RPMI7951 (cell line): ENCODE measurements at places on chromosomes 16 and 17. TPM values are rescaled to one million over a fixed set of nuclear protein-coding genes. Genes with fewer than 3 reads are reported as not detected.

The DNAAF8 gene
- 0.36 and 0.49 TPM in 2 replicates for total RNA-seq

The PRAC1 gene
- not detected in 2 replicates for total RNA-seq

The IRX5 gene
- 4.0 and 4.3 TPM in 2 replicates for total RNA-seq

The PDILT gene
- not detected in 2 replicates for total RNA-seq

The C17orf78 gene
- total RNA-seq = not detected in 2 replicates

The LRRC37A gene
- 0.20 and 0.36 TPM in 2 replicates for total RNA-seq

The IRX3 gene
- total RNA-seq = 7.7 and 15.1 TPM in 2 replicates

The SOST gene
- not detected in 2 replicates for total RNA-seq

The KRTAP4-9 gene
- not detected in 2 replicates for total RNA-seq

The BOLA2 gene
- 19.3 and 23.2 TPM in 2 replicates for total RNA-seq

The CEP295NL gene
- 0.49 TPM in 1 of 2 replicates, not detected in the other for total RNA-seq

The NFAT5 gene
- 10.7 and 11.9 TPM in 2 replicates for total RNA-seq

The NPB gene
- total RNA-seq = 3.7 and 3.9 TPM in 2 replicates

GRCh38 chr17:4194796-4195195 is 51.8 kb downstream of the CYB5D2 start:
- DNase-seq = no peak

GRCh38 chr16:48318630-48319029 is 66.6 kb downstream of the SIAH1 start:
- DNase-seq = peak; percentile 73

GRCh38 chr17:69734656-69735055 is 320.2 kb downstream of the MAP2K6 start:
- no peak for DNase-seq

DNA sequence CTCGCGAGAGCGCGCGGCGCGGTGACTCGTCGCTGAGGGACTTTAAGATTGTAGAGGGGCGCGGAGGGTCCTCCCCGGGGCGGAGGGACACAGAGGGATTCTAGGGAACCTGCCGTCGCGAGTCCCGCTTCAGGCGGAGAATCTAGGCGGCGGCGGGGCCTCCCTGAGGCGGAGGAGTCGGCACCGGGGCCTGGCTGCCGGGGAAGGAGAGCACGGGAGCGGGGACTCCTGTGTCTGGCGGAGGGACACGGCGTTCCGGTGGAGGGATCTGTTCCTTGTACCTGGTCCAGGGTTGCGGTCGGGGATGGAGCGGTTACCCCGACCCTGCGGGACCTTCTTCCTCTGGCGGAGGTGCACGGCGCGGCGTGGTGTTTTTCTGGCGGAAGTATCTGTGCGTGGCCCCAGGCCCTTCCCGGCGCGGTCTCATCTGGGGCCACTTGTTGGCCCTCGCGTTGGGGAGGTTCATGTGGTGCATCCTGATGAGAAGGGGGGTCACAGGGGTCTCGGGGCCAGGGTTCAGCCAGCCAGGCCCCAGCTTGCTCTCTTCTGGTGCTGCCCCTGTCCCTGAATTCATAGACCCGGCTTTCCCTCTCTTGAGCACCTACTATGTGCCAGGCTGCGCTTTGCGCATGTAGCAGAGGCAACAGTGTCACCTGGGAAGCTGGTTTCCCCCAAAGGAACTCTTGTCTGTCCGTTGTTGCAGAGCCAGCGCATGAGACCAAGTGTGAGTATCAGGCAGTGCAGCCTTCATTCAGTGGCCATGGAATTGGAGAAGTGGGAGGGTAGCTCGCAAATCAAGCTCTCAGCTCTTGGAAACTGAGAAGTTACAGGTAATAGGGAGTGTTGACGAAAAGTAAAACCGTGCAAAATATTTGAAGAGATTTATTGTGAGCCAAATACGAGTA is 563 bp upstream of the ZKSCAN2 start:
- peak; percentile 80 for DNase-seq

DNA sequence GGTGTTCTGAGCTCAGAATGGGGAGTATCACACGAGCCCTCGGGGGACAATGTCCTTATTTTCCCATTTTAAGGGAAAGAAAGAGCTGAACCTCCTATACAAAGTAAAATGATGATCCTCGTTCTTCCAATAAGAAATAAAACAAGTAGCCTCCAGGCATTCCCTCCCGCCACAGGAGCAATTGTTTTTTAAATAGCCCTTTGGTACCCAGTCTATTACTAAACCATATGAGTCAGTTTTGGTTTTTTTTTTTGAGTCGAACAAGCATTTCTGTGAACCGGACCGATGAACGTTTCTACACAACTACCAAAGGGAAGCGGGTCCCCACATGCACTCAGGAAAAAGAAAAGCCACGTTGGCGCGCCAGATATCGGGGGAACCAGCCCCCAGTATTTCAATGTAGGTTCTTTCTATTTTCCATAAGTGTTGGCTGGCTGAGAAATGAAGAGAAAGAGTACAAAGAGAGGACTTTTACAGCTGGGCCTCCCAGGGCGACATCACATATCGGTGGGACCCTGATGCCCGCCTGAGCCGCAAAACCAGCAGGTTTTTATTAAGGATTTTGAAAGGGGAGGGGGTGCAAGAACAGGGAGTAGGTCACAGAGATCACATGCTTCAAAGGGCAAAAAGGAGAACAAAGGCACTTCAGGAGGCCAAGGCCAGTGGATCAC is 3.8 kb upstream of the DCXR start:
- peak; percentile 40 for DNase-seq

DNA sequence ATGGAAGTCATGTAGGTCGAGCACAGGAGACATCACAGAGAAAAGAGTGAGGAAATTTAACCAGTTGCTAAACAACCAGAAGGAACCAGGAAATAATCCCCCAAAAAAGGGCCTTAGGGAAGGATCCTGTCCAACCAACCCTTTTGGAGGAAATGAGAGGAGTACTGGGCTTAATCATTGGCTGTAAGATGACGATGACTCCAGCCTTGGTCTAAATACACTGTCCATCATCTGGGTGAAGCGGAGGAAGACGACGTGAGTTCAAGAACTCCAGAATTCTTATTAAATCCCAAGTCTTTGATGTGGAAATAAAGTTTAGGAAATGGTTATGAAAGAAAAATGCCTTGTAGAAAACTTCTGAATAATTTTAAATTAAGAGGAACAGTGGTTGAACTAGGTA is 11.5 kb upstream of the ALOX15 start:
- no peak for DNase-seq

DNA sequence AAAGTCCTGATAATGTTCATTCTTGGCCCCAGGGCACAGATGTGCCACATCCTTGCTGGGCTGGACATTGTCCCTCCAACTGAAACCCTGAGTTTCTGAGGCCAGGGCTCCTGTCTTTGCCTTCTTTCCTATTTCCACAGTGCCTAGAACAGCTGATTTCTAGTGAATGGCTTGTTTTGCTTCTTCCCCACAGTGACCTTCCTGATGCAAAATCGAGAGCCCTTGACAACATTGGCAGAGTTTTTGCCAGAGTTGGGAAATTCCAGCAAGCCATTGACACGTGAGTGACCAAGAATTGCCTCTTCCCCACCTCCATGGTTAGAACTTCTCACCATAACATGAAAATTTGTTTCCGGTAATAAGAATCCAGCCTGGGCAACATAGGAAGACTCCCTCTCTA is 14.5 kb downstream of the ODAD4 start:
- DNase-seq = no peak

DNA sequence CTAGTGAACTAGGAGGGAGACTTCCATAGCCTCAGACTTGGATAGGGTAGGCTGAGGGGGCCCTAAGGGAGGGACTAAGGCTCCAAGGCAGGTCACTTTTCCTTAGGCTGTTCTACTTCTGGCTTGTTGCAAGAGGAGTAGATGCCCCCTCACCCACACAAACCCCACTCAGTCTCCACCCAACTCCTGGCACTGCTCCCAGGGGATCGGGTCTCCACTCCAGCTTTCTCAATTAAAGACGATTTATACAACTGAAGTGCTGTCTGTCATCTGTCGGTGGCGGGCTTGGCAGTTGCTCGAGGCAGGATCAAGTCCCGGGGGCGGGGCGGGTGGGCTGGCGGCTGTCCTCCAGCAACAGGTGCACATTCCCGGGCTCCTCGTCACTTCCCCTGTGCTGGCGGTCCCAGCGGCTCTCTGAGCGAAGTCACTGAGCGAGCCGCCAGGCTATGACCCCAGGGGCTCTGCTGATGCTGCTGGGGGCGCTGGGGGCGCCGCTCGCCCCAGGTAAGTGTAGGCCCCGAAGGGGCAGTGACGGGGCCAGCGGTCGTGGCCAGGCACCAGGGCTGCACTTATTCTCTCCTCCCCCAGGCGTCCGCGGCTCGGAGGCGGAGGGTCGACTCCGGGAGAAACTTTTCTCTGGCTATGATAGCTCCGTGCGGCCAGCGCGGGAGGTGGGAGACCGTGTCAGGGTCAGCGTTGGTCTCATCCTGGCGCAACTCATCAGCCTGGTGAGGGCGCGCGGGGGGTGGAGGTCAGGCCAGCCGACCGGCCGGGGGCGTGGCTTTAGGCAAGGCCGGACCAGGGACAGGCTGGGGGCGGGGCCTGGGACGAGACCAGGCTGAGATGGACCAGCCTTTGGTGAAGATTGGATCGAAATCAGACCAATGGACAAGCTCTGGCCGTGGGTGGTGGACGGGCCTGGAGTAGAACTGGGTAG is at the start of gene CHRNB1:
TSS of gene CHRNB1 (plus strand) at position 380 of the 937 bp plus-strand sequence. CDS start at position 447, 67 bp downstream.
- DNase-seq = peak; percentile 61

DNA sequence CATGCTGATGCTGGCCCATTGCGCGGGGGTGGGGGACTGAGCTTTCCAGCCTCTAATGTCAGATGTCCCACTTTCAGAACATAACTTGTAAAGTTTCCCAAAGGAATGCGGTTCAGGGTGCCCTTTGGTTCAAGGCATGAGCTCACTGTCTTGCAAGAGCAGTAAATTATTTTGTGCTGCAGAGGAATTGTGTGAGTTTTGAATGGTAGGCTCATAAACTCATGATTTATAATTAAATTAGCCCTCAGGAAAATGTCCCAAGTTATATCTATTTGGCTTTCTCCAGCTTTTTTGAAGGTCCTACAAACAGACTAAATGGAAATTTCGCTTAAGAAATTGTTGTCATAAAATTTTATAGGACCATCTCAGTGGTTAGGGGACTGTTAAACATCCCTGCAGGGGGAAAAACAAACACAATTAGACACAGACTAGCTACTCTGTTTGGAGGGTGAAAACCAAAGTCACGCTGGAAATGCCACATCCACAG is 321.8 kb downstream of the HS3ST3B1 start:
- no peak for DNase-seq

- no peak for DNase-seq
Observed at GRCh38 chr17:77506371-77506991, 365.7 kb downstream of the SEC14L1 start.

- DNase-seq = no peak
Observed at GRCh38 chr16:303760-304505, 21.0 kb downstream of the PDIA2 start.

GRCh38 chr16:51635181-51635580 is 484.1 kb upstream of the SALL1 start:
- DNase-seq = no peak

GRCh38 chr16:84255050-84255810 is 15.4 kb upstream of the KCNG4 start:
- no peak for DNase-seq

DNA sequence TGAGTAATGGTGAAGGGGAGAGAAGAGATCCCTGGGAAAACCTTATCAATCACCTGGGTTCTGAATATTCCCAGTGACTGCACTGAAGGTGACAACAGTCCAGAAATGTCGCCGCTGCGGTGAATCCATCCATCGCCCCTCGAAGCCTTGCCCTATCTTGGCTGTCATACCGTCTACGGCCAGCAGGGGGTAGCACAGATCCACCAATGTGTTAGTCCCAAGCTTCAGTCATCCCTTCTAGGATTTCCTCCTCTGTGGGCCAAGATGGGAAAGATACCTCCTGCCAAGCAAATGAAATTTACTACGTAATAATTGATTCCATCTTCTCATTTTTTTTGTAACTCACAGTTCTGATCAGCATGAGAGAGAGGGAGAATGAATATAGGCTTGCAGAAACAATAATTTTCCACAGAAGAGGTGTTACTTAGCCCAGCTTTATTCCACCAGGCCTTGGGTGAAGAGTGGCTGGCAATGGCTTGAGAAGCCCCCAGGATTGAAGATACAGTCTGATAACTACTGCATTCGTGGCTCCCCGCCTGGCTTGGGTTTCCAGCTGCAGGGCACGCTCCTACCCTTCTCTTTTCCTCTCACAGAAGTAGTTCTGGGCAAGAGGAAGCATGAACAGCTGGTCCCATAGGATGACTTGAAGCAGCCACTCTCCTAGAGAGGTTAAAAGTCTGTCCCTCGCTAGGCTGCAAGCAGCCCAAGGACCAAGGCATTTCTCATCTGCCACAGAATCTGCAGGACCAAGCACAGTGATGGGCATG is 2.6 kb upstream of the FMNL1 start:
- peak; percentile 72 for DNase-seq

- peak; percentile 10 for DNase-seq
Observed at GRCh38 chr16:48113471-48113870, 42.3 kb downstream of the ABCC12 start.

DNA sequence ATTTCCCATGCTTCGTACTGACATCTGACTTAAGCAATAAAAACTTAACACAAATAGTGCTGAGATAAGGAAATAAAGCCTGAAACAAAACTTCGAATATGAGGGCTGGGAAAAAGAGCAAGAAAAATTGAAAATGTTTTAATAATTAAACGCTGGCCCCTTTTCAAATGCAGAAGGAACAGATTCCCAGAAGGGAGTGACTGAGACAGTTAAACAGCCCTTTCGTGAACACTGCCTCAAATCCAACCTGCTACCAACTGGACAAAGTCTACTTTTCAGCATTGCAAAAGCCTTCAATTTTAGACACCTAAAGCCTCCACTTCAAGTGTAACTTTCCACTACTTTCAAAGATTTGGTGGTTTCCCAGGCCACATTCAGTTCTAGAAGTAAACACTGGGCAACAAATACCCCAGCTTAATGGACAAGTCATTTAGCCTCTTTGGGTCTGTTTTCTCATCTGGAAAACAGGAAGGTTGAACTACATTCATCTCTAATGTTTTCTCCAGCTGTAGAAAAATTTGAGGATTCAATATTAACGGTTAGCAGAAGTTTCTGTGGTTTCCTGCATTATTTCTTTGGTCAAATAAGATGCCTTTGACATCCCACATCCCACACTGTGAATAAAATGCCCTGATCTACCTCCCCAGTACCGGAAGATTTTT is 11.8 kb downstream of the RFFL start:
- peak; percentile 36 for DNase-seq

DNA sequence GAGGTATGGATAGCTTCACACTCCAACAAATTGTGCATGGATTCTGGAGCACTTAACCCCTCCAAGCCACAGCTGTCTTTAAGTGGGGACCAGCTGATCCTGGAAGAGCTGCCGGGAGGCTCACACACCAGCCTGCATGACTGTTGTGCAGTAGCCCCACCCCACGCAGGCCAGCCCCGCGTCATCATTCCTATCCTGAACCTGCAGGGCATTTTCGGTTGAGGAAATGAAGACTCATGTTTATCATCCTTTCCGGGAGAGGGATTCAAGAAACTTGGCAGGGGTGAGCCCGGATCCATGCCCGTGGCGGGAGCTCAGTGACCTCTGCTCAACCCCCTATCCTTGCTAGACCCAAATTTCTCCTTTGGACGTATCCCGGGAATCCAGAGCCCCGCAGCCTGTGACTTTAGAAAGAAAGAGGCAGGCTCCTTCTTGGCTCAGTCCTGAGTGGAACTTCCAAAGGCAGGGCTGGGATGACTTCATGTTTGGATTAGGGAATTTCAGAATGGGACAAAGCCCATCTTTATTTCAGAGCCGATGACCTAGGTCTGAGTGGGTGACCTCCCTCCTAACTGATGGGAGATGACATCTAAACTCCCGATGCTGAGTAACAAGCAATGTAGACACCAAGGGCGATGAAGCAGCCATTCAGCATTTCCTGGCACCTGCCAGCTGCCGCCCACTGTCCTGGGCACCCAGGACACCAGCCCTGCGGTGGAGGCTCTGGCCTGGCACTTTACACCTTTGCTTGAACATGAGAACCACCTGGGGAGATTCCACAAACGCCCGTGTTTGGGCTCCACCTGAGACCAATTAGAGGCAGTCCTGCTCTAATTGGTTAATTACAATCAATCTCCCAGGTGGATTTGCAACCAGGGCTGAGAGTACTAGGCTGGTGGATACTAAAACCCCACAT is 43.3 kb upstream of the CMIP start:
- DNase-seq = peak; percentile 92
